ENCODE measurements at places on chromosomes 4 and X.

DNA sequence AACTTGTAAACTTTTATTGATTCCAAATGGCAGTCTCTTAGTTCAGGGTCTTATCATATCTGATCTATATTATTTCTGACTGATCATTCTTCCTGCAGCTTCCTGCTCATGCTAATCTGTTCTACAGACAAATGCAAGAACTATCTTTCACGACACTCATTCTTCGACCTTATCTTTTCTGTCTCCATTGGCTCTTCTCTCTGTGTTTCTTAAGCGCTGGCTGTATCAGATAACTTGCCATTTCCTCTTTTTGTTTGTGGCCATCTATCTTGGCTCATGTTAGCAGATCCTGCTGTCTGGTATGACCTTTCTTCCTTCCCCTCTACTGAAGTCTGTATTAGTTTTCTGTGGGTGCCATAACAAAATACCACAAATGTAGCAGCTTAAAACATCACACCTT, 230.5 kb upstream of the PUDP start:
- H3K36me3 ChIP-seq, result no peaks in the 10 kb centered on the region
- H3K4me1 ChIP-seq, result no peaks in the 10 kb centered on the region
- no peak overlapping the region for H3K27ac ChIP-seq
- H3K4me3 ChIP-seq, result no peak overlapping the region
- DNase-seq, result no peak

DNA sequence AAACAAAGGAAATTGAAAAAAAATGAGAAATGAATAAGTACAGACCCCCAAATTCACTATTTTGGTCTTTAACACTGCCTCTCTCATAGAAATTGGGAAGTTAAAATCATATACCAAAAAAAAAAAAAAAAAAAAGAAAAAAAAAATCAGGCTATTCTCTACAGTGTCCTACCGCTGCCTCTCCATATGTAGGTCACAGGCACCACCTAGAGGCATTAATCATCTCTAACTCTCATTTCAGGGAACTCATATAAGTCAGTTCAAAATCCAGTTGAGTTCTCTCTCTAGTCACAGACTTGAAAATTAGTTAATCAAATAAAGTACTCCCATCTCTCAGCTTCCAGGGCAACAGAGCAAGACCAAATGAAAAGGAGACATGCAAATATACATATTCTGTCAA, 47.9 kb downstream of the COX18 start:
- H3K36me3 ChIP-seq, result no peaks in the 10 kb centered on the region
- no peaks in the 10 kb centered on the region for H3K27me3 ChIP-seq
- H3K4me3 ChIP-seq, result no peak overlapping the region
- H3K4me1 ChIP-seq, result no peaks in the 10 kb centered on the region
- no peak for DNase-seq

- no peak overlapping the region for H3K4me3 ChIP-seq
- no peak for DNase-seq
- no peaks in the 10 kb centered on the region for H3K4me1 ChIP-seq
- H3K36me3 ChIP-seq, result no peaks in the 10 kb centered on the region
Observed at GRCh38 chr4:170723171-170723570, 633.4 kb upstream of the AADAT start.

DNA sequence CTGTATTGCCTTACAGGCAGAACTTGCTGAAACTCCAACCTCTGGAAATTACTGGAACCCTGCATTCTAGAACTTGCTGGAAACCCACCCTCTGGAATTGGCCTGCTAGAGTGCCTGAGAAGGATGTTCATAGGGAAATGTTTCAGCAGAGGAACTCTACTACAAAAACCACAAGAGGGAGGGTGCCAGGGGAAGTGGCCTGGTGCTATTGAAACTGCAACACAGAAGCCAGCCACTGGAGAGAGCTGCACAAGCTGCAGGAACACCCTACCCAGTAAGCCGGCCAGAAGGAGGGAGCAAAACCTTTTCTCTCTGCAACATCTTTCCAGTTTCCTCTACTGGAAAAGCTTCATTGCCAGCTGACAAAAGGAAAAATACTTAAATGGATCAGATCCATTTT, 2.5 kb upstream of the BRWD3 start:
- no peaks in the 10 kb centered on the region for H3K27me3 ChIP-seq
- peaks cover 17% of the 10 kb centered on the region for H3K4me1 ChIP-seq
- DNase-seq, result peak; percentile 31

DNA sequence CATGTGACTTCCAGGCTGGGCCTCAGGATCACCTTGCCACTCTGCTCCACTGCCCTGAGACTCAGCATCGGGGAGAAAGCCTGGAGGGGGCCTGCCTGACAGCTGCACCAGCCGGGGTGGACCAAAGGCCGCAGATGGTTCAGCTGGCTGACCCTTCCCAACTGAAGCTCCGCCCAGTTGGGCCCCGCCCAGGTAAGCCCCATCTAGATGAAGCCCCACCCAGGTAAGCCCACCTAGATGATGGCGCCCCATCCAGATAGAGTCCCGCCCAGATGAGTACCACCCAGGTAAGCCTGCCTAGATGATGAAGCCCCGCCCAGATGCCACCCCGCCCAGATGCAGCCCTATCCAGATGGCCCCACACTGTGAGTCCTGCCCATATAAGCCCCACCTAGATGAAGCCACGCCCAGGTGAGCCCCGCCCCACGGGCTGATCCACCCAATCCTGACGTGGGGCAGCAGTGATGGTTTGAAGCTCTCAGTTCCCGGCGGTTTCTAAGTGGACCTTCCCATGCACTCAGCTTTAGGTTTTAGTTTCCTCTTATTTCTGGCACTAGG, 10.0 kb downstream of the ZFYVE28 start:
- H3K27me3 ChIP-seq, result no peaks in the 10 kb centered on the region
- no peaks in the 10 kb centered on the region for H3K36me3 ChIP-seq
- H3K4me1 ChIP-seq, result peaks cover 34% of the 10 kb centered on the region
- DNase-seq, result no peak
- H3K27ac ChIP-seq, result no peak overlapping the region

GRCh38 chr4:7912826-7913225, 26.8 kb downstream of the AFAP1 start:
- H3K36me3 ChIP-seq, result no peaks in the 10 kb centered on the region
- peaks cover 11% of the 10 kb centered on the region for H3K4me1 ChIP-seq
- H3K4me3 ChIP-seq, result no peak overlapping the region
- no peaks in the 10 kb centered on the region for H3K27me3 ChIP-seq
- no peak for DNase-seq

DNA sequence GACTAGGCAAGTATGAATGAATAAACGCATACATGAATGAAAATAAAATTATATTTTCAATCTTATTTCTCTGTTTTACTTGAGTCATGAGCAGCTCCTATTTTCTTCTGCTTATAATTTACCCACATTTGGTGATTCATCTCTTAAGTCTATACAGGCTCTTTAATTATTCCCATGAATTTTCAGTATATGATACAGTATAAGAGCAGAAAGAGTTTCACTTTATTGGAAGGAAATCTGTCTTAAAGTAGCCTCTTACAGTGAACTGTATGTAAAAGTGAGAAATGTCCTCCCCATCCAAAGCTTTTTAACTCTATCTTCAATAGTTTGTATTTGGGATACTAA, 50.8 kb downstream of the TMEM165 start:
- peaks cover 18% of the 10 kb centered on the region for H3K36me3 ChIP-seq
- no peak overlapping the region for H3K4me3 ChIP-seq
- DNase-seq, result no peak
- H3K4me1 ChIP-seq, result peaks cover 12% of the 10 kb centered on the region

- DNase-seq, result no peak
- H3K27ac ChIP-seq, result no peak overlapping the region
- no peak overlapping the region for H3K4me3 ChIP-seq
- peaks cover 42% of the 10 kb centered on the region for H3K27me3 ChIP-seq
- H3K36me3 ChIP-seq, result peaks cover 12% of the 10 kb centered on the region
- H3K4me1 ChIP-seq, result peaks cover 7% of the 10 kb centered on the region
Observed at GRCh38 chr4:5891563-5892322, 1.1 kb downstream of the CRMP1 start.

- DNase-seq, result no peak
- no peaks in the 10 kb centered on the region for H3K4me1 ChIP-seq
- no peak overlapping the region for H3K27ac ChIP-seq
- no peaks in the 10 kb centered on the region for H3K27me3 ChIP-seq
- no peak overlapping the region for H3K4me3 ChIP-seq
- no peaks in the 10 kb centered on the region for H3K36me3 ChIP-seq
Observed at GRCh38 chr4:145266881-145267280, 86.5 kb upstream of the OTUD4 start.

- no peak for DNase-seq
- no peak overlapping the region for H3K4me3 ChIP-seq
- H3K27me3 ChIP-seq, result peaks cover 23% of the 10 kb centered on the region
Observed at GRCh38 chr4:138670681-138671080, 344.9 kb upstream of the NOCT start.

- no peak overlapping the region for H3K4me3 ChIP-seq
- DNase-seq, result no peak
- H3K4me1 ChIP-seq, result peaks cover 9% of the 10 kb centered on the region
- no peaks in the 10 kb centered on the region for H3K36me3 ChIP-seq
Observed at GRCh38 chrX:137424679-137425078, 141.2 kb upstream of the ZIC3 start.

DNA sequence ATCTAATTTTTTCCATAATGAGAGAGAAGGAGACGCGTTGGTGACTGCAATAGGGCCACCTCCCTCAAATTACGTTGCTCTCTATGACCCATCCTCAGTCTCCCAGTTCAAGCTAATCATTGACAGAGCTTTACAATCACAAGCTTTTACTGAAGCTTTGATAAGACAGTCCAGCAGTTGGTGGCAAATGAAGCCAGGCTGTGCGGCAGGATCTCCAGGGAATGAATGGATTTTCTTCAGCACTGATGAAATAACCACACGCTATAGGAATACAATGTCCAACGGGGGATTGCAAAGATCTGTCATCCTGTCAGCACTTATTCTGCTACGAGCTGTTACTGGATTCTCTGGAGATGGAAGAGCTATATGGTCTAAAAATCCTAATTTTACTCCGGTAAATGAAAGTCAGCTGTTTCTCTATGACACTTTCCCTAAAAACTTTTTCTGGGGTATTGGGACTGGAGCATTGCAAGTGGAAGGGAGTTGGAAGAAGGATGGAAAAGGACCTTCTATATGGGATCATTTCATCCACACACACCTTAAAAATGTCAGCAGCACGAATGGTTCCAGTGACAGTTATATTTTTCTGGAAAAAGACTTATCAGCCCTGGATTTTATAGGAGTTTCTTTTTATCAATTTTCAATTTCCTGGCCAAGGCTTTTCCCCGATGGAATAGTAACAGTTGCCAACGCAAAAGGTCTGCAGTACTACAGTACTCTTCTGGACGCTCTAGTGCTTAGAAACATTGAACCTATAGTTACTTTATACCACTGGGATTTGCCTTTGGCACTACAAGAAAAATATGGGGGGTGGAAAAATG, at the start of gene KLB:
Gene KLB (plus strand): TSS at position 168 of the 821 bp plus-strand sequence. CDS start 20 bp downstream, at position 188.
- H3K27ac ChIP-seq, result no peak within 1 kb of the TSS
- no peaks in the 10 kb centered on the region for H3K27me3 ChIP-seq
- no peaks in the 10 kb centered on the region for H3K4me1 ChIP-seq
- H3K36me3 ChIP-seq, result no peaks in the 10 kb centered on the region
- no peak for DNase-seq

DNA sequence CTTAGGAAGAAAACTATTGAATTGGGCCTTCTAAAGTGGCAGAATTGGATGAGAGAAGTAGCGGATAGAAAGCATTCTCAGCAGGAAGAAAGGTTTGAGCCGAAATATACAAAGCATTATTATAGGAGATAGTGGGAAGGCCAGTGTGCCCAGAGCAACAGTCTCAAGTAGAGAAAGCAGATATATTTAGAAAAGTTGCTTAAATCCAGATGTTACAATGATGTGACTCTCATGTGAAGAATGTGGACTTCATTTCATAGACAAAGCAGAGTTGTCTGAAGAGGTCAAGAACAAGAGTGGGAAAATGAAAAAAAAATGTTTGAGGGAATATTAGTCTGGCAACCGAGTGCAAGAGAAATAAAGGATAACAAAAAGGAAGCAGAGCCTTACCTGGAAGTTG, 66.9 kb downstream of the SYNPO2 start:
- H3K4me3 ChIP-seq, result no peak overlapping the region
- H3K27ac ChIP-seq, result no peak overlapping the region
- no peaks in the 10 kb centered on the region for H3K27me3 ChIP-seq
- no peaks in the 10 kb centered on the region for H3K4me1 ChIP-seq

DNA sequence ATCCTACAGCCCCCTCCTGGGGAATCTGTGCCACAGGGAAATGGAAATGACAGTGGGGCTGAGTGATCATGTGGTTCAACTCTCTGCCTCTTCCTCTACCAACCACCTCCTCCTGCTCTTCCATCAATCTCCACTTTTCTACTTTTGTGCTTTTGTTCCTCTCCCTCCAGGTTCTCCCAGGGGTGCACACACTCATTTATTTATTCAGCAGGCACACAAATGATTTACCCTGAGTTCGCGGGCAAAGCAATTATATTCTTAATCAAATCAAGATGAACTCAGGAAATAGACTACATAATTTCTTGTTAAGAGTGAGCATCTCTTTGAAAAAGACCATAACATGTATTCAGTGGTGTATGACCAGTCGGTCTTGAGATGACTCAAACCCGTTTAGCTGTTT, 69.2 kb downstream of the VCX3A start:
- H3K4me1 ChIP-seq, result no peaks in the 10 kb centered on the region
- H3K27me3 ChIP-seq, result no peaks in the 10 kb centered on the region
- no peaks in the 10 kb centered on the region for H3K36me3 ChIP-seq
- H3K4me3 ChIP-seq, result no peak overlapping the region
- DNase-seq, result no peak

DNA sequence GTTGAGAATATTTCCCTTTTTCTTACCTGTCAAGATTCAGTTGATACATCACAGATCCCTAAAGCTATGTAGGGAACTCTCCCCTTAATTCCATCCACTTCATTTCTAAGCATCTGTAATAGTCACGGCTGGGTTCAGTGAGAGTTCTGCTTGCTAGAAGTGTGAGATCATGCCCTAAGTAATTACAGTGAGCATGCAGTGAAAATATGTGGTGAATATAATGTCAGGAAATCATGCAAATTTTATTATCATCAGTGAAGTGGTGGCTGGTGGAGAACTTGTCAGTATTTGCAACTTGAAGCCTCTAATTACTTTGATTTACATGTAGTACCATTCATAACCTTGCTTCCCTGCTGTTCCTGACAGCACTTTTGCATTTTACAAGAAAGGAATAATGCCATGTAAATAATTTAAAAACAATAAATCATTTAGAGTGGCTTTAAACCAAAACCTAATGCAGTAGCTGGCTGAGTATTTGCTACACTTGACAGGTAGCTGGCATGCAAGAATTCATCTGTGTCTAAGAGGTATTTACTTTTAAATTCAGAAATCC, 28.3 kb upstream of the CFAP299 start:
- peaks cover 28% of the 10 kb centered on the region for H3K27me3 ChIP-seq
- no peak overlapping the region for H3K4me3 ChIP-seq
- no peaks in the 10 kb centered on the region for H3K4me1 ChIP-seq
- no peaks in the 10 kb centered on the region for H3K36me3 ChIP-seq

GRCh38 chr4:32672359-32672758, 1952.2 kb downstream of the PCDH7 start:
- H3K4me1 ChIP-seq, result no peaks in the 10 kb centered on the region
- DNase-seq, result no peak
- H3K4me3 ChIP-seq, result no peak overlapping the region
- no peaks in the 10 kb centered on the region for H3K36me3 ChIP-seq
- no peak overlapping the region for H3K27ac ChIP-seq
- no peaks in the 10 kb centered on the region for H3K27me3 ChIP-seq

DNA sequence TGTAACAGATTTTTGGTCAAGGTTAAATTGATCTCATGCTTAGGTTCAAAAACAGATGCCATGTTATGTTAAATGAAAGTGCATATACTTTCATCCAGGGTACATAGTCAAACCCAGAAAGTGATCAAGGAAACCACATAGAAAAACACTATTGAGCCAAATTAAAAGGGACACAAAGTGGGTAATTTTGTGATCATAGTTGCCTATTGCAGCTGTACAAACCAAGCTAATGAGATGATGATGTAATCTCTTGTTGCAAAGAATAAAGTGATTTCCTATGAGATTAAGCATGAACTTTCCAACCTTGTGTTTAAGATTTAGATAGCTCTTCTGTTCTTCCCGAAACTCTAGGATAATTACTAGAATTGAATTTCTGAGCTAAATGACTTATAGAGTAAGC, 20.2 kb upstream of the LIMCH1 start:
- no peaks in the 10 kb centered on the region for H3K4me1 ChIP-seq
- no peaks in the 10 kb centered on the region for H3K27me3 ChIP-seq
- no peaks in the 10 kb centered on the region for H3K36me3 ChIP-seq
